Ovary (tissue), 10 donors: ENCODE measurements at places on chromosomes 4 and X. TPM values are rescaled to one million over a fixed set of nuclear protein-coding genes. Genes with fewer than 3 reads are reported as not detected.

Gene EFHC2
- 2.4 TPM for total RNA-seq

- H3K36me3 ChIP-seq = no peaks in the 10 kb centered on the region
Measured at GRCh38 chrX:65196758-65197360, 220.6 kb upstream of the ZC4H2 start.

DNA sequence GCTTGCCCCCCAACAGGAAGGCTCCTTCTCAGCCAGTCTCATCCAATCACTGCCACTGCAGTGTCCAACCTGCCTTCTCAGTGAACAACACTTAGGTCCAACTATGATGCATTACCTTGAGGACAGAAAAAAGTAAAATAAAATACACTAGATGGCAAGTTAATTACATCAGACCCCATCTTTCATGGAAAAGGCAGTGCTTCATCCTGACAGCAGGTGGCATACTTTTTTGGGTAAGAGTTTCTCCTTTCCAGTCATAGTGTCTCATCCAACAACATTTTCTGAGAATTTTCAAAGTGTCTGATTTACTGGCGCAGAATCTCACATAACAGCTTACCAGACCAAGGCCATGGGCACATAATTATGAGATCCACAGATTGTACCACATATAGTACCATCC is 1742.8 kb downstream of the PCDH7 start:
- H3K27me3 ChIP-seq = no peaks in the 10 kb centered on the region
- no peak overlapping the region for H3K4me3 ChIP-seq
- no peak for DNase-seq
- H3K36me3 ChIP-seq = no peaks in the 10 kb centered on the region
- H3K27ac ChIP-seq = no peak overlapping the region

Gene ADH1A
- 0.70 TPM for total RNA-seq

GRCh38 chr4:3670521-3671519 is 95.4 kb upstream of the ADRA2C start:
- no peaks in the 10 kb centered on the region for H3K4me1 ChIP-seq
- H3K27ac ChIP-seq = no peak overlapping the region
- H3K27me3 ChIP-seq = no peaks in the 10 kb centered on the region
- H3K4me3 ChIP-seq = no peak overlapping the region
- DNase-seq = peak; percentile 23

GRCh38 chr4:166981847-166982246 is 252.4 kb downstream of the SPOCK3 start:
- no peaks in the 10 kb centered on the region for H3K27me3 ChIP-seq
- no peak for DNase-seq
- H3K36me3 ChIP-seq = no peaks in the 10 kb centered on the region
- no peak overlapping the region for H3K27ac ChIP-seq

Gene PNMA6F
- total RNA-seq = not detected

- H3K36me3 ChIP-seq = no peaks in the 10 kb centered on the region
- no peaks in the 10 kb centered on the region for H3K27me3 ChIP-seq
- DNase-seq = no peak
- no peaks in the 10 kb centered on the region for H3K4me1 ChIP-seq
- no peak overlapping the region for H3K4me3 ChIP-seq
Measured at GRCh38 chr4:1164444-1164843, 7.9 kb downstream of the SPON2 start.

Gene CXCL1
- 1.5 TPM for total RNA-seq

DNA sequence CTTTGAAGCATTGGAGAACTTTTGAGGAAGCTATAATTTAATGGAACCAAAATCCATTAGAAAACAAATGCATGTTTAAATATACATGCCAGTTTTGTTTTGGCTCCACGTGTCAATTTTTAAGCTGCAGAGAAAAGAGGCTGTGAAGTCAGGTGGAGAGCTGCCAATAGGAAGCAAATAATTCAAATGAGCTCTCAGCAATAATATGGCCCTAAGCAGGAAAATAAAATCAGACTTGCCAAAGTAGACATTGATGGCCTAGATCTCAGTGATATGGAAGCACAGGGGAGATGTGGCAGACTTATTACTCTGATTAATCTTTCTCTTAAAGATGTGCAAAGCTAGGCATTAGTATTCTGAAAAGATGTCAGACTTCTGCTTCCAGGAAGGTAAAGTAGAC is 769.8 kb upstream of the NDST4 start:
- DNase-seq = no peak
- no peak overlapping the region for H3K4me3 ChIP-seq
- no peaks in the 10 kb centered on the region for H3K36me3 ChIP-seq
- no peaks in the 10 kb centered on the region for H3K27me3 ChIP-seq
- H3K27ac ChIP-seq = no peak overlapping the region

GRCh38 chr4:184514121-184514988 is 40.0 kb upstream of the IRF2 start:
- no peaks in the 10 kb centered on the region for H3K27me3 ChIP-seq
- H3K4me1 ChIP-seq = peaks cover 4% of the 10 kb centered on the region
- no peak overlapping the region for H3K27ac ChIP-seq
- no peaks in the 10 kb centered on the region for H3K36me3 ChIP-seq

GRCh38 chr4:72525938-72526337 is 43.1 kb downstream of the ADAMTS3 start:
- no peak overlapping the region for H3K4me3 ChIP-seq
- no peaks in the 10 kb centered on the region for H3K27me3 ChIP-seq
- peak; percentile 85 for DNase-seq
- no peak overlapping the region for H3K27ac ChIP-seq
- H3K36me3 ChIP-seq = no peaks in the 10 kb centered on the region

Gene IL15
- 1.1 TPM for total RNA-seq

- no peak overlapping the region for H3K27ac ChIP-seq
- H3K36me3 ChIP-seq = no peaks in the 10 kb centered on the region
- no peaks in the 10 kb centered on the region for H3K4me1 ChIP-seq
- H3K4me3 ChIP-seq = no peak overlapping the region
Measured at GRCh38 chr4:74559853-74560252, 114.9 kb downstream of the AREG start.

DNA sequence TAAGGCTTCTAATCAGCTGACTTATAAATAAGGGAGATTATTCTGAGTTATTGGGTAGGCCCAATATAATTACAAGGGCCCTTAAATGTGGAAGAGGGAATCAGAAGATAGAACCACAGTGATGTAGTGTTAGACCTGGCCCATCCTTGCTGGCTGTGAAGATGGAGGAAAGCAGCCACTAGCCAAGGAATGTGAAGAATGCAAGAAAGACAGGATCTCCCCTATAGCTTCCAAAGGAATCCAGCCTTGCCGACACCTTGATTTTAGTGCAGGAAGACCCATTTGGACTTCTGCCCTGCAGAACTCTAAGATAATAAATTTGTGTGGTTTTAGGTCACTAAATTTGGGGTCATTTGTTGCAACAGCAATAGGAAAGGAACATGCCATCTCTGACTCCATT is 150.6 kb downstream of the SPATA18 start:
- H3K27ac ChIP-seq = no peak overlapping the region
- no peaks in the 10 kb centered on the region for H3K36me3 ChIP-seq
- H3K4me1 ChIP-seq = no peaks in the 10 kb centered on the region

Gene PRRG1
- total RNA-seq = 9.7 TPM

DNA sequence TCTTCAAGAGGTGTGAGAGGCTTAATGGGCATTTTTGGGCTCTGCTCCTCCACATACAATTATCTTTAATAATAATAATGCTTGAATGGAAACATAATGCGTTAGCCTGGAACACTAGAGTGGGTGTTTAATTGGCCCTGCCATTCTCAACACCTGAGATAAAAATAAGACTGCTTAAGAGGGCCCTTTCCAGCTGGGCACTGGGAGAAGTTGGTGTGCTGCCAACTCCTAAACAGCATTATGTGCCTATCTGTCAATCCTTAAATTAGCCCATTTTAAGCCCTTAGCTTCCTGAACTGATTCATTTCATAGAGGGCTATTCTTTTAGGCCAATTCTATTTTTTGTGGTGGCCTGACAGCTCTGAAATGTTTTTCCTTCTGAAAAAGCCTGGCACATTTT is 211.1 kb upstream of the ZIC3 start:
- no peak overlapping the region for H3K27ac ChIP-seq
- H3K27me3 ChIP-seq = no peaks in the 10 kb centered on the region
- DNase-seq = no peak
- H3K4me3 ChIP-seq = no peak overlapping the region
- no peaks in the 10 kb centered on the region for H3K4me1 ChIP-seq

GRCh38 chr4:5018096-5018495 is 1.2 kb downstream of the CYTL1 start:
- peaks cover 5% of the 10 kb centered on the region for H3K4me1 ChIP-seq
- no peak overlapping the region for H3K27ac ChIP-seq
- no peak overlapping the region for H3K4me3 ChIP-seq
- H3K27me3 ChIP-seq = no peaks in the 10 kb centered on the region

GRCh38 chr4:100362366-100362765 is 155.5 kb downstream of the EMCN start:
- H3K4me1 ChIP-seq = peaks cover 3% of the 10 kb centered on the region
- H3K27ac ChIP-seq = no peak overlapping the region
- no peaks in the 10 kb centered on the region for H3K27me3 ChIP-seq
- no peak for DNase-seq

- no peak overlapping the region for H3K27ac ChIP-seq
- H3K36me3 ChIP-seq = no peaks in the 10 kb centered on the region
- no peaks in the 10 kb centered on the region for H3K4me1 ChIP-seq
- H3K27me3 ChIP-seq = no peaks in the 10 kb centered on the region
- no peak for DNase-seq
Measured at GRCh38 chr4:179662522-179662921, 2220.3 kb upstream of the AGA start.

DNA sequence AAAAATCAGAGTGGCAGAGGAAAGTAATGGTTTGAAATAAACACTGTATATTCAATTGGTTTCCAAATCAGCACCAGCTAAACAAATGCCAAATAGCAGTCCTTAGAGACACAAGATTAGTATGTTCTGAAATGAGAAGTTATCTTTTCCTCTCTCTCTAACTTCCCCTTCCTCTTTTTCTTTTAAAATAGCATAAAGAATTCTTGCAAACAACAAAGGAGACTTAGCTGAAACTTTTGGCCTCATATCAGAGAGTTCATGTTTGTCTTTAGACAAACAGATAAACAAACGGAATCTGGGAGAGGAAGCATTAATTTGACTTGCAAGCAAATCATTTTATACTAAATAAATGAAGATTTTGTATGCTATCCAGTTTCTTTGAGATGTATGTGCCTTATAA is 399.0 kb downstream of the GBA3 start:
- no peaks in the 10 kb centered on the region for H3K27me3 ChIP-seq
- no peaks in the 10 kb centered on the region for H3K4me1 ChIP-seq
- no peak overlapping the region for H3K27ac ChIP-seq
- DNase-seq = no peak
- H3K36me3 ChIP-seq = no peaks in the 10 kb centered on the region

DNA sequence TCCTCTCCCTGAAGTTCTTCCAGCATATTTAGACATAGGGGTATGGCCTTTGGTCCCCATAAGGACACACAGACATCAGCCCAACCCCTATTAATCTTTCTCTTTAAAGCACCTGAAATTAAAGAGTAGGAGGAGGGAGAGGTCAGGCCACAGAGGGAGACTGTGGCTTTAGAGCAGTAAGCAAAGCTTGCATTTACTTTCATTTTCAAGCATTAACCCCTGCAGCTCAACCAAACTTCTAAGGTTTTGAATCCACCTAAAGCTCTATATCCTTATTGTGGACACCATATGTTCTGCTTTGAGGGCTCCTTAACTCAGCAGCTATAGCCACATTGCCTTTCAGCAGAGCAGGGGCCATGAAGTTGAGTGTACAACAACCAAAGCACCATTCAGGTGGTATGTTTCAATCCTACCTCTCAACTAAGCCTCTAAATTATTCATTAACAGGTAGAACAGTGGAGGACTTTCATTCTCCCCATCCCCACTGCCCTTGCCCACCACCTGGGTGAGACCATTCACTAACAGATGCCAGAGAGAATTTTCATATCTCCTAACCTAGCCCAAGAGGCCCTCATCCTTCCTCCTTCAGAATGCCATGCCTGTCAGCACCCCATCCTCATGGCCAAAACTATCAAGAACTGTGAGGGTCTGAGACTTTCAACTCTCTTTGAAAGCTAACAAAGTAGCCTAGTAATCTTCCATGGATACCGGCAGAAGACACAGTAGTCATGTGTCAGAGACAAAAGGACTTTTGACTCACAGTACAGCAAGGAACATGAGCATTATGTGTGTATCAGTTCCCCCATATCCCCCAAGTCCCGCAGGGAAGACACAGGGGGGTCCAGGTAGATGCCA is 20.8 kb downstream of the LIN54 start:
- no peak for DNase-seq
- no peaks in the 10 kb centered on the region for H3K4me1 ChIP-seq
- H3K36me3 ChIP-seq = no peaks in the 10 kb centered on the region
- no peak overlapping the region for H3K4me3 ChIP-seq
